ENCODE measurements at places on chromosomes 4 and X.

GRCh38 chr4:184406958-184407391 is 67.4 kb downstream of the IRF2 start:
- DNase-seq: no peak

DNA sequence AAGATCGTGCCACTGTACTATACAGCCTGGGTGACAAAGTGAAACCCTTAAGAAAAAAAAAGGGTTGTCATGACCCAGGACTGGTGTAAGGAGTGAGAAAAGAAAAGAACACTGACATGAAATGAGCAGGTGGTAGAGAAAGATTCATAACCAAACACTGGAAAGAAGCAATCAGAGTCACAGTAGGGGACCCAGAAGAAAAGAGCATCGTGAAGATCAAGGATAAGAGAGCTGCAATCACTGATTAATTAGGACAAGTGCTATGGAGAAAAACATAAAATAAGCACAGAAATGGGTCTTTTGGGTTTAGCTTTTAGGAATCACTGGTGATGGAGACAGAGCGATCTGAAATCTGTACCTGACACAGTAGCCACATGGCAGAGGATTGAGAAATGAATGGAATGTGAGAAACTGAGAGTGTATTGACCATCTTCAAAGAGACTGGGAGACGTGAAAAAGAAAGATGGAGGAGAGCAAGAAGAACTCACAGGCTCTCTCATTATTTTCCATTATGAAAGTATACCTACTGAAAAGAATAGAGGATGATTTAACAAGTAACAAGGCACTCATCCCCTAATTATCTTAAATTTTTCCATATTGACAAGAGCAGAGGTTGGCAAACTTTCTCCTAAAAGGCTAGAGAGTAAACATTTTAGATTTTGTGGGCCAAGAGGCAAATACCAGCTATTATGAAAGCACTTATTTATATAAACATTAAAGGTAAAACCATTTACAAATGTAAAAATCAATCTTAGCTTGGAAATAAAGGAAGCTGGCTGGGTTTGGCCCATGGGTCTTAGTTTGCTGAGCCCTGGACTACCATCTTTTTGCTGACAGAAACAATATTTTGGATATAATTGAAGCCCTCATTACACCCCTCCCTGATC is 7.3 kb downstream of the TMEM154 start:
- DNase-seq: no peak

DNA sequence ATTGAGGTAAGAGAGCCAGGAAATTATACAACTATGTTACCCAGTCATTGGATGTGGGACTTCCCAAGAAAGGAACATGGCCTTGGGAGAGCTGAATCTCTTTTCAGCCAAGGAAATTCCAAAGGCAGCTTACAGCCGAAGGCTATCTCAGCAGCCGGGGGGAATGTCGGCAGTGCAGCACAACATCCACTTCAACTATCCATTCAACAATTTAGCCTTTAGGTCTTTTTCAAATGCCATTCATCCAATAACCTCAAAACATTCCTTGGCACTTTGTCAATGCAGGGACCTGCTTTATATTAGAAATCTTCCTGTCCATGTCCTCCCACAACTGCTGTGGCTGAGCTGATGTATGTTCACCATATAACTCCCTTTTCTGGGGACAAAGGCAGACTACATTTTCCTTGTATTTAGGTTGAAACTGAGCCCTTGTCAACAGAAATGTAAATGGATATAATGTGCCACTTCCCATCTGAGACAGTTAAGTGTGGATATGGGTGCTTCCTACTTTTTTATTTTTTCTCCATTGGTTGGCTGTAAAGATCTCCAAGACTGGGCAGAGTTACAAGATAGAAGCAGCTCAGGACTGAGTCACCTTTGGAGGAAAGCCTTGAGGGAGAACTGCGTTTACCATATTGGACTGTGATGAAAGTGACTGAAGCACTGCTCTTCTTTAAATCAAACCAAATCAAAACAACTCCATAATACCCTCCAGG is 94.8 kb downstream of the GPRIN3 start:
- no peak for DNase-seq

- DNase-seq: no peak
Measured at GRCh38 chr4:162117051-162117450, 46.7 kb downstream of the FSTL5 start.

DNA sequence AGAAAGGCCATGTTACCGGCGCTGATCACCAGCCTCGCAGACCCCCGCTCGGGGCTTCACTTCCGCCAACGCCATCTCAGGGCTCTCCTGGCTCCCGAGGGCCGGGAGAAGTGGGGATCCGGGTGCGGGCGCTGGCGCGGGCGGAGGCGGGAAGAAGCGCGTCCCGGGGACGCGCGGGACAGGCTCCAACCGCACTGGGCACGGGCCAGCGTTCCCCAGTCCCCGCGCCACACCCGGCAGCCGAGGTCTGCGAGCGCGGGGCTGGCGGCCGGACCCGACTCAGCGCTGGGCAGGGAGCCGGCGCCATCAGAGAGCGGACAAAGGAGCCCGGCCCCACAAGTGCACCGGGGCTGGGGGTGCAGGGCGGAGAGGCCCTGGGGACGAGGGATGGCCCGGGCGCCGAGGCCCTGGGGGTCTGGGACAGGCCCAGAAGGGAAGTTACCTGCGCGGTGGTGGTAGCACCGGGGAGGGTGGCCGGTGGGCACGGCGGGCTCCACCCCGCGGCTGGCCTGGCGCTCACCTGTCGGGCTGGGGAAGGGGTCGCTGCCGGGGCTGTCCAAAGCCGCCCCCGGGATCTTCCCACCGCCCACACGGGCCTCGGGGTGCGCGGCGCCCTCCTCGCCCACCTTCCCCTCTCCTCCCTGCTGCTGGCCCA is 449 bp downstream of the CTPS2 start:
- no peak for DNase-seq

DNA sequence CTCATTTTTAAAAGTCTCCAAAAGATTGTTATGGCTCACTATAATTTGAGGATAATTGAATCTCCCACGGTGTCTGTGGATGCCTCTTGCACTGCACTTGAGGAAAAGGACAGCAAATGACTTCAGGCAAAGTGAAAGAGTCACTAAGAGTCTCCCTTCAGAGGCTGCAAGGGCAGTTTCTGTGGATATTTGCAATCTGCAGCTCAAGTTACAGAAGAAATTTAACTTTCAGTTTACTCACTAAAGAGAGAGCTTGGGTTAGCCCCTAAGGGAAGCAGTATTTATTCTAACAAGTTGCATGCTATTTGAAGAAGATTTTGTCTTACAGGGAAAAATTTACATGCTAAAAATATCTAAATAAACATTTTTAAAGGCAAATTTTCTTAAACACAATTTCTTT is 912.0 kb upstream of the TENM3 start:
- DNase-seq: no peak

- DNase-seq: no peak
Measured at GRCh38 chr4:179352221-179352620, 1910.0 kb upstream of the AGA start.

GRCh38 chrX:33923262-33923661 is 208.9 kb downstream of the FAM47A start:
- DNase-seq: no peak

DNA sequence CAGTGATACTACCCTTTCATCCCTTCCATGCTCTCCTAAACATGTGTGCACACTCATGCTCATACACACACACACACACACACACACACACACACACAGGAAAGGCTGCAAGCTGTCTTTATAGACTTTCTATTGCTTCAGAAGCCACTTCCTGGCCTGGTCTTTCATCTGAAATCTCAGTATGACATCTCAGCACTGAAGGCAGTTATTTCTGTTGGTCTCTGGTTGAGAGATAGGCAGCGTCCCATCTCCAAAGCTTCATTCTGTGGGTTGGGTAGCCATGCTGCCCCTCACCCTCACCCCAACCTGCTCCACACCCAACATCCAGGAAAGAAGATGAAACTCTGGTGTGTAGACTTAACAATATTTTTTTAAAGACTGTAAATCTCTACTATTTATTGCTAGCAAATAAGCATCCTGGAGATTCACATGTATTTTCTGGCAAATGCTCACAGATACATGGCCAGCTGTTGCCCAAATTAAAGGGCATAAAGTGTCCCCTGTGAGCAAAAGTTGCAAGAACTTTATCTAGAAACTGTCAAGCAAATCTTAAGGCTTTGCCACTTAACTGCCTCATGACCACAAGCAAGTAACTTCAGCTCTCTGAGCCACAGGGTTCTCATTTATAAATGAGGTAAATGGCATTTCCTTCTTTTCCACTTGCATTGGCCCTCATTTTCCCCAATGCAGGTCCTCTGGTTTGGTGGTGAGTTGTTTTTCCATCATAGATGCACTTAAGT is 189.8 kb upstream of the AFF2 start:
- DNase-seq: peak; percentile 74

GRCh38 chr4:181443021-181443420 is 800.2 kb upstream of the TENM3 start:
- DNase-seq: no peak

DNA sequence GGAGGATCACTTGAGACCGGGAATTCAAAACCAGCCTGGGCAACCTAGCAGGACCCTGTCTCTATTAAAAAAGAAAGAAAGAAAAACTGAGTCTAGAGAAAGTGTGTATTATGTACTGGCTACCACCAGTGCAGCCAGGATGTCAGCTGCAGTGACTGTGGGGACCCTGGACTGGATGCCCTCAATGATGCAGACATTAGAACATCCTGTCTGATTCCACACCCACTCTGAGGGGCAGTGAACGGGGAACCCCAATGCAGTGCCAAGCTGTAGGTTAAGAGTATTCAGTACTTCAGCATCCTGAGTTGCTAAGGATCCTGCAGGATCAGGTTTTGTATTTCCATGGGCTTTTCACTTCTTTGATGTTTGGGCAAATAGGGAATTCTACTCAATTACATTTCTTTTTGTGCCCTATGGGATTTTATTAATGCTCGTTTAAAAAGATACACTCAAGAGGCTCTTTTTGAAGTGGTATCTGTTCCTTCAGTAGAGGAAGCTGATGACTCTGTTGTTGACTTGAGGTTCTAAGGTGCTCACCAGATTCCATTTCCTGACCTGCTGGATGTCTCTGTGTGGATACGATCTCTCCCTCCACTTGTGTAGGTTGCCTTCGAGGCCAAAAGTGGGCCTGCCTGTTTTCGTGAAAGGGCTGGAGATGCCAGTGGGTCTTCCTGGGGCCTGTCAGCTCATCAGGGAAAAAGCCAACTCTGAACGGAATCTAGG is 85.9 kb upstream of the CLCN4 start:
- no peak for DNase-seq

- peak; percentile 13 for DNase-seq
Measured at GRCh38 chr4:74335341-74336021, 27.2 kb downstream of the EPGN start.

- no peak for DNase-seq
Measured at GRCh38 chr4:181601103-181601502, 642.1 kb upstream of the TENM3 start.

DNA sequence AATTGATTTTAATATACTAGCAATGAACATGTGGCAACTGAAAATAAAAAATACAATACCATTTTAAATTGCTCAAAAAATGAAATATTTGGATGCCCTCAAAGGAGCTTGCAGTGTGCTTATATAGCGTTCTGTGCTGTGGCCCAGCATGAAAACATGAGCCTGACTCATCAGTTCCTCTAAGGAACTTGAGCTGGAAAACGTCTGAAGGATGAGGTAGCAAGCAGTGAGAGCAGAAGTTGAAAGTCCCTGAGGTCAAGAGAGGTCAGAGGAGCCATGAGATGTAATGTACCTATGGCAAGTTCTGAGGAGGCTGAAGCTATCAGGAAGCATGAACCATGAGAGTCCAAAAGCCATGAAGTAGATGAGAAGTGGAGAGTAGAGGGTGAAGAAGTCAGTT is 59.7 kb downstream of the HMGB3 start:
- DNase-seq: no peak

GRCh38 chrX:74449322-74449936 is 28.1 kb downstream of the SLC16A2 start:
- DNase-seq: peak; percentile 11

DNA sequence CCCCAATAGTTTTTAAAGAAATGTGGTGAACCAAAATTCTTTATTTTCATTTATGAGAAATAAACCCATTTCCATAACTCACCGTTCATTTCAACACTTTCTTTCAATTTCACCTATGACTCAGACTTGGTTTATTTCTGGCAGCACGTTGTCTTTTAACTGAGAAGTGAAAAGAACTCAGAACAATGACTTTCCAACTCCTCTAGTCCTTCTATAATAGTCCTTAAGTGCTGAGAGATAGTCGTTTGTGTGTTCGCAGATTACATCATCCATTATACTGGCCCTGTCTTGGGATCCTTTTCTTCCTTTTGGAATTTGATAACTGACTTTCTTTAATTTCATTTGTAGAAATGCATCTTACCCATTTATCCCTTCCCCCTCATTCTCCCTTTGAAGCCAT is 113.6 kb downstream of the GLUD2 start:
- no peak for DNase-seq

- no peak for DNase-seq
Measured at GRCh38 chrX:128754130-128754529, 701.9 kb upstream of the ACTRT1 start.

GRCh38 chr4:40264497-40264896 is 67.7 kb downstream of the RHOH start:
- DNase-seq: no peak

DNA sequence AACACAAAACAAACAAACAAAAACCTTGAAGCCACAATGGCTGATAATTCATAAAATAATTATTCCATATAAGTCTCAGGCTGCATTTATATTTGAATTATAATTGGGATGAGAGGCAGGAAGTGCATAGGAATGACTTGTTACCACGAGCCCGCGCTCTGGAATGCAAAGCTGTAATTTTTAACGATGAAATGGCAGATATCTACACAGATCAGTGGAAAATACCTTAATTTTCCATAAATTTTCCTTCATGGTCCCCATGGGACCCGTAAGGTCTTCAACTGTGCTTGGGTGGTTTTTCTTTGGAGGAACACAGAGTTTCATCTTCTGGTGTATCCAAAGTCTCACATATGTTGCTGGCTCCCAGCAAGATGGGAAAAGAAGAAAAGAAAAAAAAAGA is 226.8 kb downstream of the SHOX start:
- no peak for DNase-seq

- DNase-seq: no peak
Measured at GRCh38 chrX:146241902-146242301, 424.3 kb downstream of the SLITRK2 start.

DNA sequence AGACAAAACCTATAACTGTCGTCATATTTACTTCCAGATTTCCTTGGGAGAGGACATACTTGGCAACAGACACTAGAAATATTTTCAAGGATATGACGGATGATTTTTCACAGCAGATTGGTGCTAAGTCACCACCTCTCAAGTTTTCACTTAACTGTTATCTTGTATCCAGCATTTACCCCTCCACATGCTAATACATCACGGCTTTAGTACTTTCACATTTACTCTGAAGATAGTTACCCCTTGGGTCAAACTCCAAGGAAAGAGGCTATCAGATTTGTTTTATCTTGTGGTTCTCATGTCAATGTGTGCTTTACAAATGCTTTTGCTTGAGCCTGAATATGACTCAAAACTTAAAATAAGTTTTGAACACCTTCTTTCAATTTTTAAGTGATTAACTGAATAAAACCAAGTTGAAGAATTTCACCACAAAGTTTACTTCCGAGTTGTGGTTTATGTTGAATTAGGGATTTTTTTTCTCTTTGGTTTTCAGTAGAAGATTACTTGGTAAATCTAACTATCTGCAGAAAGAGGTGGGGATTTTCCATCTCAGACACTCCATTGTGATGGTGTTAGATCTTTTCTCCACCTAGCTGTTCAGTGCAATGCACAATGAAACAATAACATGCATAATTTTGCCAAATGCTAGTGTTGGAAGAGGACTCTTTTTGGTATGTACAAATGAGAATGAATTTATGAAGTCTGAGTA is 75.4 kb upstream of the FAT1 start:
- DNase-seq: no peak

- no peak for DNase-seq
Measured at GRCh38 chr4:106423791-106424190, 55.2 kb upstream of the GIMD1 start.

Measured in CD4-positive, alpha-beta T cell treated with Interleukin-4 for 4 hours (primary cell).